ENCODE measurements at places on chromosomes 2 and 18.

- no peak for DNase-seq
Observed at GRCh38 chr2:26649322-26649721, 8.2 kb upstream of the CIB4 start.

- DNase-seq = no peak
Observed at GRCh38 chr2:45750484-45750883, 99.0 kb downstream of the PRKCE start.

- no peak for DNase-seq
Observed at GRCh38 chr2:209644842-209645241, 126.8 kb upstream of the UNC80 start.

DNA sequence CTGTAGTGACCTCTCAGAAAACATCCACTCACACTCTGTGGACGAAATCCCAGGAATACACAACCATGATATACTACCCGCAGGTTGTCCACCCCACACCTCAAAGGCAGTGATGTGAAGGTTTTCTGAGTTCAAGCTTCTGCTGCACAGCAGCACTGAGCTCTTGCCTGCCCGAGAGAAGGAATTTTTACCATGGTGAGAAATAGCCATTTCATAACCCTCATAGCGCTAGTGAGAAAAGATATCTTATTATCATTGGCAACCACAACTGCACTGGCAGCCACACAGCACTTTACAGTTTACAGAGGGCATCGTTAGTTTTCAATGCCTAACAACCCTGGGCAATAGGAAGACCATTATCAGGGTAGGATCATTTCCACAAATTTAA is 36.9 kb downstream of the NAPG start:
- peak; percentile 20 for DNase-seq

DNA sequence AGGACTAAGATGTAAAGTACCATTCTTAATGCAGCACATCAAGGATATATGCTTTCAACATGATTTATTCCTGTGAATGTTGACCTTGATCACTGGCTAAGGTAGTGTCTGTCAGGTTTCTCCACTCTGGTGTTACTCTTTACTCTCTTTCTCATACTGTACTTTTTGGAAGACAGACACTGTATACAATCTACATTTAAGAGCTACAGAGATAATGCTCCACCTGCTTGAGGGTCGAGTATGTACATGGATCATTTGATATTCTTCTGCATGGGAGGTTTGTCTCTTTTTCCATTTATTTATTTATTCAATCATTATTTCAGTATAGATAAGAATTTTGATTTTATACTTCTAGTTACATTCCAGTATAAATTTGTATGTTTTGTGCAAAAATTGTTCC is 199.5 kb upstream of the RGPD4 start:
- DNase-seq = no peak

DNA sequence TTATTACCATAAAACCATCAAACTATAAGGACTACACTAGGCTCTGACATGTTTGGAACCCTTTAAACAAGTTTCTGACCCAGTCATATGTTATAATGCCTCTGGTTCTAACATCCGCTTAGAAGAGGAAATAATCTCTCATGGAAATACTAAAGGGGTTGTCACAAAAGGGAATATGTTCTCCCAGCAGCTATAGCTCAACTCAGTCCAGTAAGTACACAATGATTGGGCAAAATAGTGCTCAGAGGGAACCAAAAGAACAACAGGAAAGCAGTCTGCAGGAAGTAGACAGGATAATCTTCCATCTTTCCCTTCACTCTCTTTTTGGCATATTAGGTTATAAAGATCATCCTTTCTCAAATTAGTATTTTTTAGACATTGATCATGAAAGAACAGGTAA is 4.3 kb downstream of the SRBD1 start:
- DNase-seq = no peak

Data from IMR-90 (cell line).